ENCODE measurements at places on chromosomes 16 and 17.

DNA sequence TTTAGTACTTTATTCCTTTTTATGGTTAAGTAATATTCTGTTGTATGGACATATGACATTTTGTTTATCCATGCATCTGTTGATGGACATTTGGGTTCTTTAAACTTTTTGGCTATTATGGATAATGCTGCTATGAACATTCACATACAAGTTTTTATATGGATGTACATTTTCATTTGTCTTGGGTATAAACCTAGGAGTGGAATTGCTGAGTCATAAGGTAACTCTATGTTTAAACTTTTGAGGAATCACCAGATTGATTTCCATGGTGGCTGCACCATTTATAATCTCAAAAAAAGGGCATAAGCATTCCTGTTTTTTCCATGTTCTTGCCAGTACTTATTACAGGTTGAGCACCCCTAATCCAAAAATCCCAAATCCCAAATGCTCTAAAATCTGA, 90.3 kb upstream of the CRHR1 start:
- no peak overlapping the region for H3K27ac ChIP-seq
- no peaks in the 10 kb centered on the region for H3K27me3 ChIP-seq
- no peaks in the 10 kb centered on the region for H3K4me1 ChIP-seq
- DNase-seq, result no peak
- H3K4me3 ChIP-seq, result no peak overlapping the region

DNA sequence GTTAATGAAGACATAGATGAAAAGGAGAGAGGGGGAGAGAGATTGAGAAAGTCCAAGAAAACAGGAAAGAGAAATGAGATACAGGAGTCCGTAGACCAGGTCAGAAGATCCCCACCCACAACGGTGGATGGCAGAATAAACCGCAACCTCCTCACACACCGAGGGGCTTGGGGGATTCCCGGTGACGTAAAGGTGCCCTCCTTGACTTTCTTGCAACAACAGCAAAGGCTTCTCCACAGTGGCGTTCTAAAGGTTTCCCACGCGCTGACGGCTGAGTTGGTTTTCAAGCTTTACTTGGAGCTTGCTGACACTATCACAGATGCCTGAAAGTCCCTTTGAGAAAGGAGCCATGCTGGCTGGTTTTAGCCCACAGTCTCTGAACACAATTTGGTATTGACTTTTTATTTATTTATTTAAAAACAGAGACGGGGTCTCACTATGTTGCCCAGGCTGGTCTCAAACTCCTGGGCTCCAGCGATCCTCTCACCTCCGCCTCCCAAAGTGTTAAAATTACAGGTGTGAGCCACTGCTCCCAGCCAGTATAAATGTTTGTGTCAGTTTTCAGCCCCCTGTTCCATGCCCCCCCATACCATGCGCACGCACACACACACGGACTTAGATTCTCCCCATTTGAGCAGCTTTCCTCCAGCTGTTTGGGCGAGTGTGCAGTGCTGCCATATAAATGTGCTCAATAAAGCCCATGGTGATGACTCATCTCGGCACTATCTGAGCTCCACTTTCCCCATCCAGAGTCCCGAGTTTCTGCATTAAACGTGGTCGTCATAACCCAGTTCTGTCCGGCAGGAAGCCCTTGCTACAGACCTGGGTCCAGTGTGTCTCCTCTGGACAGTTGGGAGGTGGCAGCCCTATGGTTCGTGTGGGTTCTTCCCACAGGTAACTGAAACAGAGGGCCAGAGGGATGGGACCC, 33.0 kb upstream of the SEC14L1 start:
- peak overlapping the region; percentile 34 for H3K27ac ChIP-seq
- DNase-seq, result peak; percentile 46
- no peaks in the 10 kb centered on the region for H3K36me3 ChIP-seq
- no peaks in the 10 kb centered on the region for H3K27me3 ChIP-seq
- peaks cover 22% of the 10 kb centered on the region for H3K4me1 ChIP-seq

GRCh38 chr16:87416826-87417527, 24.8 kb downstream of the MAP1LC3B start:
- H3K36me3 ChIP-seq, result peaks cover 49% of the 10 kb centered on the region
- H3K27me3 ChIP-seq, result no peaks in the 10 kb centered on the region
- H3K27ac ChIP-seq, result no peak overlapping the region
- DNase-seq, result peak; percentile 49

GRCh38 chr16:55494994-55495421, 13.9 kb upstream of the LPCAT2 start:
- no peaks in the 10 kb centered on the region for H3K27me3 ChIP-seq
- H3K4me1 ChIP-seq, result peaks cover 38% of the 10 kb centered on the region
- H3K27ac ChIP-seq, result no peak overlapping the region
- DNase-seq, result peak; percentile 62
- no peaks in the 10 kb centered on the region for H3K36me3 ChIP-seq
- H3K4me3 ChIP-seq, result no peak overlapping the region

DNA sequence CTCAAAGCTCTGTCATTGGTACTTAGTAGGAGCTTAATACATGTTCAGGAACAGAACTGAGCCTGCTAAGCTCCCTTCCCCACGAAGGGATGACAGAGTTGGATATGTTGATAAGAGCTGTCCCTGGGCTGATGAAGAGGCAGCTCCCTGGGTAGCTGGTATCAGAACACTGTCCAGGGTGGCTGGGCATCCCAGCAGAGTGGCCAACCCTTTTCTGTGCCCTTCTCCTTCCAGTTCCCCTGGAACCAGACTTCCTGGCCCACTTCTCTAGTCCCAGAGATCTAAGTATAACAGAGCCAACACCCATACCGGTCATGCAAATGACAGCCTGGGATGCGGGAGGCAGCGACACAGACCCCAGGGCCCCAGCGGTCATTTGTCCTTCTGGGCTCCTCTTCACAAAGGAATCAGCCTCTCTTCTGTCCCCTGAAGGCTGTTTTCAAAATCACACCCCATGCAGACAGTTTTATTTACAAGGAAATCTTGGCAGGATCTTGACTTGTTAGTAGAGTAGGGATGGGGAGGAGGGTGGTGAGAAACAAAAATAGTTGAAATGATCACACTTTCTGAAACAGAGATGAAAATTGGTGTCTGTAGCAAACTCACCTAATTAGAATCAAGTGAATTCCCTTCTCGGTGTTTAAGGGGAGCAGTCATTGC, 1.4 kb upstream of the RHBDL3 start:
- no peaks in the 10 kb centered on the region for H3K27me3 ChIP-seq
- H3K4me3 ChIP-seq, result no peak overlapping the region
- H3K27ac ChIP-seq, result no peak overlapping the region
- no peaks in the 10 kb centered on the region for H3K36me3 ChIP-seq
- DNase-seq, result no peak

DNA sequence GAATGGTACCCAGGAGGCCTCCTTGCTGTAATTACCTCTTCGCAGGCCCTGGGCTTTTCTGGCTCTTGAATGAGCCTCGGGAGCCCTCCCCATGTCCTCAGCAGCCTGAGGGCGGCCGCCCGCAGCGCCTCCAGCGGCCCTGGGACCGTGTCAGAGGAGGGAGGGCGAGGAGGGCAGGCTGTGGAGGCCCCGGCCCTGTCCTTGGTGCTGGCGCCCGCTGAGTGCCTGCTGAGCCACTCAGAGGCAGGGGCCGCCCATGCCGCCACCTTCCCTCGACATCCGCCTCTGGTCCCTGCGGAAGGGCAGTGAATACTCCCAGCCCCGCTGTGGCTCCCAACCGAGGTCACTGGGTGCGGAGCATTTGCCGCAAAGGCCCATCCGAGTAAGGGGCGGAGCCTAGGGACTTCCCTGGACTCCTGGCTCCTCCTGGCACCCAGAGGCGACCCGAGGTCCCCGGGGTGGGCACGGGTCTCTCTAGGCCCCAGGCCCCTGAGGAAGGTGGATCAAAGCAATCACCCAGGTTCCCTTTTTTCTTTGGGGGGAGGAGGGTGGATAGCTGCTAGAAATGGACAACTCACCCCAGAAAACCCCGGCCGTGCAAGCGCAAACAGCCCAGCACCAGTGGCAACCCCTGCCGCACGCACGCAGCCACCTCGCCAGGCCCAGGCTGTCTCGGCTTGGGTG, 2.8 kb downstream of the RBFOX3 start:
- peaks cover 26% of the 10 kb centered on the region for H3K27me3 ChIP-seq
- H3K4me3 ChIP-seq, result no peak overlapping the region
- H3K36me3 ChIP-seq, result no peaks in the 10 kb centered on the region
- no peaks in the 10 kb centered on the region for H3K4me1 ChIP-seq
- no peak overlapping the region for H3K27ac ChIP-seq
- DNase-seq, result peak; percentile 46

DNA sequence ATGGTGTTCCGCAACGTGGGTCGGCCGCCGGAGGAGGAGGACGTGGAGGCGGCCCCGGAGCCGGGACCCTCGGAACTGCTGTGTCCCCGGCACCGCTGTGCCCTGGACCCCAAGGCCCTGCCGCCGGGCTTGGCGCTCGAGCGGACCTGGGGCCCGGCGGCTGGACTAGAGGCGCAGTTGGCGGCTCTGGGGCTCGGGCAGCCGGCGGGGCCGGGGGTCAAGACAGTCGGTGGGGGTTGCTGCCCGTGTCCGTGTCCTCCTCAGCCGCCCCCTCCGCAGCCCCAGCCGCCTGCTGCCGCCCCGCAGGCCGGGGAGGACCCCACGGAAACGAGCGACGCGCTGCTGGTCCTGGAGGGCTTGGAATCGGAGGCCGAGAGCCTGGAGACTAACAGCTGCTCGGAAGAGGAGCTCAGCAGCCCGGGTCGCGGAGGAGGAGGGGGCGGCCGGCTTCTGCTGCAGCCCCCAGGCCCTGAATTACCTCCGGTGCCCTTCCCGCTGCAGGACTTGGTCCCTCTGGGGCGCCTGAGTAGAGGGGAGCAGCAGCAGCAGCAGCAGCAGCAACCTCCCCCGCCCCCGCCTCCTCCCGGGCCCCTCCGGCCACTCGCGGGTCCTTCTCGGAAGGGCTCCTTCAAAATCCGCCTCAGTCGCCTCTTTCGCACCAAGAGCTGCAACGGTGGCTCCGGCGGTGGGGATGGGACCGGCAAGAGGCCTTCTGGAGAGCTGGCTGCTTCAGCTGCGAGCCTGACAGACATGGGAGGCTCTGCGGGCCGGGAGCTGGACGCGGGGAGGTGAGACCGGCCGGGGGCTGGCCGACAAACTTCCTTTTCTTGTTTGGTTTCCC, 821 bp downstream of the SOCS7 start:
- peaks cover 39% of the 10 kb centered on the region for H3K4me1 ChIP-seq
- no peaks in the 10 kb centered on the region for H3K27me3 ChIP-seq
- peak overlapping the region; percentile 67 for H3K4me3 ChIP-seq
- DNase-seq, result peak; percentile 42
- H3K27ac ChIP-seq, result peak overlapping the region; percentile 71

GRCh38 chr17:2184993-2185931, 118.3 kb downstream of the SMG6 start:
- H3K4me1 ChIP-seq, result peaks cover 46% of the 10 kb centered on the region
- no peak for DNase-seq
- no peaks in the 10 kb centered on the region for H3K27me3 ChIP-seq
- H3K4me3 ChIP-seq, result no peak overlapping the region
- H3K36me3 ChIP-seq, result peaks cover 12% of the 10 kb centered on the region

GRCh38 chr16:30122604-30123160, 338 bp downstream of the MAPK3 start:
- H3K4me3 ChIP-seq, result peak overlapping the region; percentile 31
- H3K27me3 ChIP-seq, result no peaks in the 10 kb centered on the region
- peaks cover 28% of the 10 kb centered on the region for H3K4me1 ChIP-seq
- peak overlapping the region; percentile 91 for H3K27ac ChIP-seq
- no peak for DNase-seq

DNA sequence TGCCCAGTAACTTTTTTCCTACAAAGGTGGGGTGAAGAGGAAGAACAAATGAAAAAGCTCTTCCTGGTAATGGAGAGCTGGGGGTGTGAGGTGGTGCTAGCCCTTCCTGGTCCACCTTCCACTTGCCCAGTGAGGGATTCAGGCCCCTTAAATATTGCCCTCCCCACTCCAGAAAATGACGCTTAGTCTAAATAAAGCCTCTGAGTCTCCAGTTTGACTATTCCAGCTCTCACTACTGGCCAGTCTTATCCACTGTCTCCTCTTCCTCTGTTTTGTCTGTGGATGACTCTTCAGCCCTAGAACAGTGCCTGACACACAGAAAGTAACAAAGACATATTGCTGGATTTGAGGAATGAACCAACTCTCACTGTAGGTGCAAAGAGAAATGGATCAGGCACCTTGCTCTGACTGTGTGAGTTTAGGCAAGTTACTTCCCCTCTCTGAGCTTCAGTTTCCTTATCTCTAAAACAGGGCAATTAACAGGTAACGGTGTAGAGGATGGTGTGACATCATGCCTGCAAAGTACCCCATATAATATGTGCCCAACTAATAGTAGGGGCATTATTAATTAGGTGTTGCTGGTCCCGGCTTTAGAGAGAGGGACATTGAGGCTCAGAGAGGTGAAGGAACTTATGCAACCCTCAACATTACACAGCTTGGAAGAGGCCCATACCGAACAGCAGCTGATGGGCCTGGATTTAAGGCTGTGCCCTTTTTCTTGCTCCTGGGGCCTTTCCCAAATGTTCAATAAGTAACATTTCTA, 21.3 kb downstream of the ZNF385C start:
- H3K4me3 ChIP-seq, result no peak overlapping the region
- no peak for DNase-seq
- peaks cover under 1% of the 10 kb centered on the region for H3K27me3 ChIP-seq

DNA sequence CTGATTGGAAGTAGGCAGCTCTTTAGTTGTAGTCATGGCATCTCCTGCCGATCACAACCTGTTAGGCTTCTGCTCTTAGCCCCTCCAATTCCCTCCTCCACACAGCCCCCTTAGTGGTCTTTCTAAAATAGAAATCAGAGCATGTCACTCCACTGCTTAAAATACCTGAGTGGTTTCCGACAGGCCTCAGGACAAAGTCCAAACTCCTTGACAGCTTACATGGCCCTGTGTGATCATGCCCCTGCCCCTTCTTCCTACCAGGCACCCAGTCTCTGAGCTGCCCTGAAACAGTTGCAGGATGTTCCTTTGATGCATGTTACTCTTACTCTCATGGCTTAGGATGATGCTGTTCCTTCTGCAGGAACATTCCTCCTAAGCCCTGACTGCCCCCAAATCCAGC, 147.3 kb downstream of the AATF start:
- H3K36me3 ChIP-seq, result peaks cover 20% of the 10 kb centered on the region
- H3K4me1 ChIP-seq, result no peaks in the 10 kb centered on the region
- H3K27ac ChIP-seq, result no peak overlapping the region
- no peak for DNase-seq

GRCh38 chr16:49484936-49485335, 111.3 kb downstream of the C16orf78 start:
- H3K4me3 ChIP-seq, result no peak overlapping the region
- H3K36me3 ChIP-seq, result no peaks in the 10 kb centered on the region
- no peak overlapping the region for H3K27ac ChIP-seq
- H3K27me3 ChIP-seq, result no peaks in the 10 kb centered on the region
- DNase-seq, result no peak

GRCh38 chr16:77468831-77469230, 34.0 kb upstream of the ADAMTS18 start:
- no peaks in the 10 kb centered on the region for H3K36me3 ChIP-seq
- H3K4me3 ChIP-seq, result no peak overlapping the region
- no peak overlapping the region for H3K27ac ChIP-seq
- H3K27me3 ChIP-seq, result no peaks in the 10 kb centered on the region
- H3K4me1 ChIP-seq, result peaks cover 3% of the 10 kb centered on the region

- no peaks in the 10 kb centered on the region for H3K4me1 ChIP-seq
- H3K4me3 ChIP-seq, result no peak overlapping the region
- H3K36me3 ChIP-seq, result no peaks in the 10 kb centered on the region
- no peak overlapping the region for H3K27ac ChIP-seq
- no peaks in the 10 kb centered on the region for H3K27me3 ChIP-seq
Observed at GRCh38 chr17:6248061-6248460, 177.9 kb downstream of the WSCD1 start.

- peak overlapping the region; percentile 99 for H3K27ac ChIP-seq
- peaks cover 17% of the 10 kb centered on the region for H3K36me3 ChIP-seq
- DNase-seq, result peak; percentile 65
- peaks cover 35% of the 10 kb centered on the region for H3K4me1 ChIP-seq
- H3K4me3 ChIP-seq, result peak overlapping the region; percentile 88
Observed at GRCh38 chr16:2753733-2754020, 1.2 kb downstream of the SRRM2 start.

Data from thyroid gland (tissue), 4 donors.